ENCODE measurements at places on chromosomes 11 and 22. TPM values are rescaled to one million over a fixed set of nuclear protein-coding genes. Genes with fewer than 3 reads are reported as not detected.

ZNF70 gene
- total RNA-seq: 3.7 TPM

C11orf58 gene
- total RNA-seq: 280 TPM

OR52E2 gene
- total RNA-seq: not detected

PANX2 gene
- total RNA-seq: 2.0 TPM

CENPM gene
- total RNA-seq: 3.7 TPM

SERPIND1 gene
- total RNA-seq: 4.5 TPM

PCNX3 gene
- 7.7 TPM for total RNA-seq

RAB36 gene
- 2.9 TPM for total RNA-seq

CATSPERZ gene
- total RNA-seq: 0.82 TPM

LDHAL6A gene
- total RNA-seq: 0.82 TPM

HPX gene
- total RNA-seq: 0.82 TPM

RASGRP2 gene
- total RNA-seq: 24.9 TPM

SLC7A4 gene
- 2.0 TPM for total RNA-seq

SMTNL1 gene
- not detected for total RNA-seq

SGSM1 gene
- 8.6 TPM for total RNA-seq

TEX54 gene
- total RNA-seq: not detected

NOL12 gene
- 19.2 TPM for total RNA-seq

MRPL11 gene
- 17.1 TPM for total RNA-seq

C22orf42 gene
- total RNA-seq: 0.41 TPM

MICAL2 gene
- total RNA-seq: 14.3 TPM

MS4A7 gene
- total RNA-seq: 1.2 TPM

OR1S2 gene
- total RNA-seq: not detected

ZNHIT2 gene
- 6.1 TPM for total RNA-seq

PLAAT4 gene
- total RNA-seq: 3.3 TPM

TLCD5 gene
- 16.3 TPM for total RNA-seq

SHISAL1 gene
- 20.8 TPM for total RNA-seq

HEPHL1 gene
- total RNA-seq: not detected

KRTAP5-8 gene
- not detected for total RNA-seq

CAPN5 gene
- 8.6 TPM for total RNA-seq

INPP5J gene
- 2.0 TPM for total RNA-seq

MMP11 gene
- total RNA-seq: 18.8 TPM

GDPD4 gene
- total RNA-seq: not detected

LSP1 gene
- total RNA-seq: 0.82 TPM

GLYATL2 gene
- total RNA-seq: 1.2 TPM

MYOD1 gene
- total RNA-seq: not detected

AQP11 gene
- total RNA-seq: 4.9 TPM

SLC22A12 gene
- not detected for total RNA-seq

C11orf91 gene
- not detected for total RNA-seq

MUC6 gene
- total RNA-seq: not detected

PRAME gene
- not detected for total RNA-seq

LRRC32 gene
- 0.41 TPM for total RNA-seq

TSPAN18 gene
- total RNA-seq: 13.9 TPM

RAG1 gene
- total RNA-seq: 0.41 TPM

ADAMTS15 gene
- total RNA-seq: 2.4 TPM

All from frontal cortex (tissue), 4 donors.